Neural crest cell (in vitro differentiated cells): ENCODE measurements at places on chromosomes 2 and 18.

DNA sequence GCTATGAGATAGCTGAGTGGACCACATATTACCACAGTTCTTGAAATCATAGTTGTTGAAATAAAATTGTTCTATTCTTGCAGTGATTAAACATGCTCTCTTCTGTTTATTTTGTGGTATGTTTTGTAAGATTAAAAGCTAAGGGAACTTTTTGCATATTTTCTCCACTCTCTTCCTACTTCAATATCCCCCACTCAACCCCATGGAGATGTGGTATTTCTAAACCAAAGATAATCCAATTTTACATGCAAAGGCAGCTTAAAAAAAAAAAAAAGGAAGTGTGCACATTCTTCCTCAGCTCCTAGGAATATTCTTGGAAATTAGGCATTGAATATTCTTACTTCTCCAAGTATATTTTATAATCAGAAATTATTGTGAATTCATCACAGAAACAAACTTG lies 15.0 kb upstream of the PAX3 start:
- H3K27ac ChIP-seq: no peak overlapping the region
- no peak overlapping the region for H3K4me3 ChIP-seq
- peaks cover 6% of the 10 kb centered on the region for H3K36me3 ChIP-seq
- peaks cover 97% of the 10 kb centered on the region for H3K27me3 ChIP-seq
- no peak for DNase-seq

- no peak overlapping the region for H3K4me3 ChIP-seq
- DNase-seq: no peak
- H3K27me3 ChIP-seq: no peaks in the 10 kb centered on the region
- peak overlapping the region; percentile 62 for H3K27ac ChIP-seq
- peaks cover 12% of the 10 kb centered on the region for H3K4me1 ChIP-seq
These were observed 2.8 kb downstream of the CRYGB start for GRCh38 chr2:208142925-208143799.

- no peak overlapping the region for H3K27ac ChIP-seq
- no peak for DNase-seq
These were observed 51.8 kb downstream of the LIMS1 start for GRCh38 chr2:108586116-108586515.

DNA sequence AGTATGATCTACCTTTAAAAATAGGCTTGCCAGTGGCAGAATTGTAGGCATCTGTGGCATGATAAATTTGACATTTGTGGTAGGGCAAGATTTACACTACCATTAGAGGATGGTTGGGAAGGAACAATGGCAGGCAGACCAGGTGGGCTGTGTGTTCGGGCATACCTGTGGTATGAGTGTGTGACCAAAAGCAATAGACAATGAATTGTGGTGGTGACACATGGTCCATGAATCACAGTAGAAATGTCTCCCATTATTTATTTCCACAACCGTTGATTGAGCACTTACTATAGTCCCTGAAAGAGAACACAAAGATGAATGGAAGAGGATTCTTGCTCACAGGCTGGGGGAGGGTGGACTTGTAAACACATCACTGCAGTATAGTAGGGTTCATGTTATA lies 29.9 kb upstream of the RUFY4 start:
- no peak overlapping the region for H3K27ac ChIP-seq
- no peak overlapping the region for H3K4me3 ChIP-seq
- no peaks in the 10 kb centered on the region for H3K36me3 ChIP-seq
- DNase-seq: no peak
- peaks cover 59% of the 10 kb centered on the region for H3K27me3 ChIP-seq

GRCh38 chr18:11851806-11852337 lies 659 bp downstream of the CHMP1B start:
- H3K4me3 ChIP-seq: peak overlapping the region; percentile 99
- H3K27ac ChIP-seq: peak overlapping the region; percentile 100
- H3K27me3 ChIP-seq: no peaks in the 10 kb centered on the region
- peak; percentile 8 for DNase-seq

GRCh38 chr2:72953528-72953927 lies 36.2 kb downstream of the EMX1 start:
- H3K27me3 ChIP-seq: peaks cover 35% of the 10 kb centered on the region
- no peak overlapping the region for H3K27ac ChIP-seq
- DNase-seq: no peak
- H3K36me3 ChIP-seq: peaks cover 7% of the 10 kb centered on the region
- H3K4me1 ChIP-seq: peaks cover 14% of the 10 kb centered on the region

DNA sequence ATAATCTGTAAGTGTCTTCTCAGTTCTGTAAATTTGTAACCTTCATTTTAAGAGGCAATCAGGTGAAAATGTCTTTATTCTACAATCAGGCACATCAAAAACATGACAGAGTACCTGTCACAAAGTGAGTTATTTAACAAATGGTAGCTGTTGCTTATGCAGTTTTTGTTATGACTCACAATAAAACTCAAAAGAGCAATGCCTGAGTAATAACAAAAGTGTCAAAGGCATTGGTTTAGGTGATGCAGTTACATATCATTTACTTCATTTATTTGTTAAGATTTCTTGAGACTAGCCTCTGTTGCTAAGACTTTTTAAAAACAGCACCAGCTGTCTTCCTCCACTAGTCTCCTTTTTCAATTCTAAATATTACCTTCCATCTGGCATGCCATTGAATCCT lies 177.8 kb downstream of the KIAA1328 start:
- DNase-seq: no peak
- H3K27me3 ChIP-seq: no peaks in the 10 kb centered on the region
- no peaks in the 10 kb centered on the region for H3K36me3 ChIP-seq
- no peak overlapping the region for H3K27ac ChIP-seq
- H3K4me3 ChIP-seq: no peak overlapping the region

GRCh38 chr18:22300665-22301636 lies 116.8 kb downstream of the CTAGE1 start:
- H3K27me3 ChIP-seq: no peaks in the 10 kb centered on the region
- H3K36me3 ChIP-seq: no peaks in the 10 kb centered on the region
- DNase-seq: no peak
- H3K4me3 ChIP-seq: no peak overlapping the region
- no peaks in the 10 kb centered on the region for H3K4me1 ChIP-seq
- no peak overlapping the region for H3K27ac ChIP-seq

- no peak for DNase-seq
- no peaks in the 10 kb centered on the region for H3K36me3 ChIP-seq
- no peaks in the 10 kb centered on the region for H3K27me3 ChIP-seq
- H3K4me1 ChIP-seq: no peaks in the 10 kb centered on the region
These were observed 96.5 kb downstream of the MYT1L start for GRCh38 chr2:2234398-2235195.

DNA sequence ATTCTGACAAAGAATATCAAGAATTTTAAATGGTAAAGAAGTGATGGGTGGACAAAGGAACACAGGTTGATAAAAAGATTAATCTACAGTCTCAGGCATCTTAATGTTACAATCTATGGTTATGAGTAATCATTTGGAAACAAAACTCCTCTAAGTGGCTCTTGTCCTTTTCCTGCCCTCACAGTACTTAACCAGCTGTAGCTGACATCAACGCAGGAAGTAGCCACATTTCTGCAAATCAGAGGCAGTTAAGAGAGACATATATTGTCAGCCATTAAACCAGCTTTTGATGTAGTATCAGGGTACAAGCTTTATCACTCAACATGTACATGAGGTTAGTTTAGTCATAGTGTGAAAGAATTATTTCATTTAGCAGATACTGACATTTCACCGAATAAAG lies 244.6 kb downstream of the NR4A2 start:
- peaks cover 16% of the 10 kb centered on the region for H3K36me3 ChIP-seq
- H3K27me3 ChIP-seq: no peaks in the 10 kb centered on the region
- H3K27ac ChIP-seq: no peak overlapping the region
- no peak overlapping the region for H3K4me3 ChIP-seq
- DNase-seq: no peak

GRCh38 chr2:98359986-98360385 lies 13.7 kb downstream of the CNGA3 start:
- H3K27ac ChIP-seq: no peak overlapping the region
- H3K27me3 ChIP-seq: peaks cover 10% of the 10 kb centered on the region

DNA sequence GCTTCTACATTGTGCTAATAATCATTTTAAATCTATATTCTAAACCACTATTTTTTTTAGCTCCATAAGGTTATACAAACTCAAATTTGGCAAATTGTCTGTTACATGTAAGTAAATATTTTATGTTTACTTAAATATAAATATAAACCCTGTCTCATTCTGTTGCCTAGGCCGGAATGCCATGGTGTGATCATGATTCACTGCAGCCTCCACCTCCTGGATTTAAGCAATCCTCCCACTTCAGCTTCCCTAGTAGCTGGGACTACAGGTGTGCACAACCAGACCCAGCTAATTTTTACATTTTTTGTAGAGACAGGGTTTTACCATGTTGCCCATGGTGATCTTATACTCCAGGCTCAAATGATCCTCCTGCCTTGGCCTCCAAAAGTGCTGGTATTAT lies 124.7 kb downstream of the MEIS1 start:
- no peak overlapping the region for H3K27ac ChIP-seq
- no peaks in the 10 kb centered on the region for H3K27me3 ChIP-seq
- peaks cover 31% of the 10 kb centered on the region for H3K4me1 ChIP-seq

DNA sequence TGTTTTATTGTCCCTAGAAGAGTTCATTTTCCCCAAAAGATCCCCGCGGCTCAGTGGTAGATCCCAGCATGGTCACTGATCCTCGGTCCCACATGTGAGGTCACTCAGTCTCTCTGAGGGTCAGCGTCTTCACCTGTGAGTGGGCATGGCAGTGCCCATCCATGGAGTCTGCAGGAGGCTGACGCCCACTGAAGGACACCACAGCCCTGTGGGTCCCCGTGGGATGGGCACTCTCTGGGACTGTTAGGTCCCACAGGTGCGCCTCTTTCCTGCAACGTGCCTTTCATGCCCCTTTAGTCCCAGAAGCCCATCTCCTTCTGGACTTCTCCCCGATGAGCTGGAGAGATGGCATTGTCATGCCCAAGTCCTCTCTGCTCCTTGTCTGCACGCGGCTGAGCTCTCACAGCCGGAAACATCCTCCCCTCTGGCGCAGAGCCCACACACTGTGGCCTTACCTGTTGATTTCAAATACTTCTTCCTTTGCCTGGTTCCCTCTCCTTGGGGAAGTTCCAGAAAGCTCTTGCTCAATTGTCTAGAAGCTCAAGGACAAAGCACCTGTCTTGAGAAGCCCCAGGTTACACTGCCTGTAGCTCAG lies 75.9 kb downstream of the PTGR3 start:
- H3K27ac ChIP-seq: no peak overlapping the region
- H3K4me3 ChIP-seq: no peak overlapping the region
- no peaks in the 10 kb centered on the region for H3K36me3 ChIP-seq
- no peaks in the 10 kb centered on the region for H3K27me3 ChIP-seq
- H3K4me1 ChIP-seq: no peaks in the 10 kb centered on the region

DNA sequence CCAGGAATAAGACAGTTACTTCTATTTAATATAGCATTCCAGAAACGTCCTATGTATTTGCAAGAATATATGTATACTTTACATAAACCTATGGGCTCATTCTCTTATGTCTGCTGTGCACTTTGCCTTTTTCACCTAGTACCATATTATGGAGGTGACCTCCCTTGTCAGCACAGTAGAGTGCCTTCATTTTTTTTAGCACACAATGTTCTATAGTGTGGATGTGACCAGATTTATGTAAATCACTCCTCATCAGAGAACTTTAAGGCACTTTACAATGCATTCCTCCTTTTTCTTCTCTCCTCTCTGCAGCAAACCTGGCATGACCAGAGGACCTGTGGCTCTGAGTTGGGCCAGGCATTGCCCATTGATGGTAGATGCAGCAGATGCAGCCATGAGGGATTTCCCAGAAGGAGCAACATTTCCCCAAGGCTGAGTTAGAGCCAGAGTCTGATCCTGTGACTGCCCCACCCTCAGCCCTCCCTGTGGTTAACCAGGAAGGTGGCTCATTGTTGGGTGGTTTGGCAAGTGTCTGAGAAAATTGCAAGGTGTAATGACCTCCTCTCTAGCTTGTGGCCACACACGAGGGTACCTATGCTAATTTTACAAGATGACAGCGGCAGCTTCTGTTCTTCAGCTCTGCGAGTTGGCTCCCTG lies 76.5 kb upstream of the DLX2 start:
- H3K27ac ChIP-seq: no peak overlapping the region
- peaks cover 4% of the 10 kb centered on the region for H3K36me3 ChIP-seq
- DNase-seq: no peak
- no peak overlapping the region for H3K4me3 ChIP-seq

DNA sequence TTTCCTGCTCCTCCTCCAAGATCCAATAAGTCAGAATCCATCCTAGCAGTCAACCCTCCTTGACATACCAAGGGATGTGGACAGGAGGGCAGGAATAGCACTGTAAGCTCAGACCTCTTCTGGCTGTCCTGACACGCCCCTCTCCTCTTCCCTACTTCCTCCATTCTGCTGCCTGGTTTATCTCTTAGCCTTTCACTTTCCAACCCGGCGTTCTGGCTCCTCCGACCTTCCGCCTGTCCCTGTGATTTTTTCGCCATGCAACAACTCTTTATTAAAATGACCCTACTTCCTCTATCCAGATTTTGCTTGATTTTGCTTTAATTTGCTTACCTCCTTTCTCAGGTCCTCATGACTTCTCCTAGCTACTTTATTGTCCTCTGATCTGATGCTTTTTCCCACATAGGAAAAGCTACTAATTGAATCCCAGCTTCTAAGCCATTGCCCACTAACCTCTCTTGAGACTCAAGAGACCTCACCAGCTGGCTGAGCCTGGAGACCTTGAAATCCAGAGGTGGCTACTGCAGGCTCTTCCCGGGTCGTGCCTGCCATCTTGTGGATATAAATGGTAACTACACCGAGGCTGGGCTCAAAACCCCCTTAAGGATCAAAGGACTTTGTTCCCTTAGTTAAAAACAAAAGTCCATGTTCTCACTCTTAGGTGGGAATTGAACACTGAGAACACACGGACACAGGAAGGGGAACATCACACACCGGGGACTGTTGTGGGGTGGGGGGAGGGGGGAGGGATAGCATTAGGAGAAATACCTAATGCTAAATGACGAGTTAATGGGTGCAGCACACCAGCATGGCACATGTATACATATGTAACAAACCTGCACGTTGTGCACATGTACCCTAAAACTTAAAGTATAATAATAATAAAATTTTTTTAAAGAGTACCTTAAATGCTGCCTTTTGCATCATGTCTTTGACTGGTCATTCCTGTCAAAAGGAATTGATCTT lies 139.4 kb downstream of the AKAIN1 start:
- no peak overlapping the region for H3K4me3 ChIP-seq
- no peaks in the 10 kb centered on the region for H3K36me3 ChIP-seq
- H3K4me1 ChIP-seq: peaks cover 4% of the 10 kb centered on the region
- no peaks in the 10 kb centered on the region for H3K27me3 ChIP-seq
- DNase-seq: peak; percentile 71

DNA sequence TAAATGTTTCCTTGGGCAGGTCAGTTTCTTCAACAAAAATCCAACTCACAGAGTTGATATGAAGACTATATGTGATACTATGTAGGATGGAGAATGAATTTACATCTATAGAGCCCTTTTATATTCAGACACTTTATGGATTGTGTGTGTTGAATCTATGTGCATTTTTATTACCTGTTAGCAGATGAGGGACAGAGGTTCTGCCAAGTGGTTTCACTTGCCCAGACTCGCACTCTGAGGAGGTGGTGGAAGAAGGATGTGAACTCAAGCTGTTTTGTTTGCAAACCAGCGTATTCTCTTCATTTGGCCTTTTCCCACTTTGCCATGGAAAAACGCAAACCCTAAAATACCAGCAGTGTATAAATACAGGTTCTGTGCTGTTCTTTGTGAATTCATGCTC lies 237.6 kb downstream of the TDRD15 start:
- no peaks in the 10 kb centered on the region for H3K36me3 ChIP-seq
- no peak for DNase-seq
- no peak overlapping the region for H3K4me3 ChIP-seq
- H3K4me1 ChIP-seq: no peaks in the 10 kb centered on the region
- H3K27me3 ChIP-seq: peaks cover 2% of the 10 kb centered on the region
- no peak overlapping the region for H3K27ac ChIP-seq

- no peak for DNase-seq
- no peak overlapping the region for H3K27ac ChIP-seq
- H3K4me1 ChIP-seq: no peaks in the 10 kb centered on the region
- peaks cover 3% of the 10 kb centered on the region for H3K36me3 ChIP-seq
These were observed 336.6 kb downstream of the EN1 start for GRCh38 chr2:118510807-118511206.
